ENCODE measurements at places on chromosomes 6 and 20.
A peak's percentile ranks its signal among the peaks of the same experiment; 100 is the strongest.

DNA sequence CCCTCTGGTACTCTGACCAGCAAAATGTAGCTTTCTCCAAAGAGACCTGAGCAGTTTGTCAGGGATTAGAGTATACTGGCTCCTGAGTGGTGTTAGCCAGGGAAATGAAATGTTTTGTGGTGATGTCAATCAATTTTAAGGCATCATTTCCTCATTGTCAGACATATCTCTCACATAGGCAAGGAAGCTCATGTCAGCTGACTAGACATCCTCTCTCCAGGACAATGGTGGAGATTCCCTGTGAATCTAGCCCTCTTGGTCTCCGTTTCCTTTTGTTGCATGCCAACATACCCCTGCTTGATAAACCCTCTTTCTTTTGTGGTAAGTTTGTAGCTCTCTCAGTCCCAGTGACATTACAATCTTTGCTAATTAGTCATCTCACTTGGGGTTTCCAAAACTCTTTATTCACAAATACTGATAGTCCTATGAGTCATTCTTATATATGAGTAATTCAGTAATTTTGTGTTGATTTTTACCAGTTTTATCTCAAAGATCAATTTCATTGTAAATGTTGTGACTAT is 135.6 kb upstream of the PTPRK start:
- DNase-seq, result no peak

DNA sequence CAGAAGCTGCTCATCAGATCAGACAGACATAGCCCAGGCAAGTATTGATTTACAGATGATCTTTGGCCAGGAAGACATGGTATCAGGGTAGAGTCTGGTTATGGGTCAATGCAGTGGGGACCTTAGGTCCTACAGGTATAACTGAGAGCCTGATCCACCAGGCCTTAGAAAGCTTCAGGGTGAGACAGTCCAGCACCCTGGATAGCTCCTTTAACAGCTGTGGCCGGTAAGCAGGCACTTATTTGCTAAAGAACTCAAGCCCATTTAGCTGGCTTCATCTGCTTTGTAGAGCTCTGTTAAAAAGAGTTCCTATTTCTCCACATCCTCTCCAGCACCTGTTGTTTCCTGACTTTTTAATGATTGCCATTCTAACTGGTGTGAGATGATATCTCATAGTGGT is 39.6 kb downstream of the ESR1 start:
- peak; percentile 40 for DNase-seq

DNA sequence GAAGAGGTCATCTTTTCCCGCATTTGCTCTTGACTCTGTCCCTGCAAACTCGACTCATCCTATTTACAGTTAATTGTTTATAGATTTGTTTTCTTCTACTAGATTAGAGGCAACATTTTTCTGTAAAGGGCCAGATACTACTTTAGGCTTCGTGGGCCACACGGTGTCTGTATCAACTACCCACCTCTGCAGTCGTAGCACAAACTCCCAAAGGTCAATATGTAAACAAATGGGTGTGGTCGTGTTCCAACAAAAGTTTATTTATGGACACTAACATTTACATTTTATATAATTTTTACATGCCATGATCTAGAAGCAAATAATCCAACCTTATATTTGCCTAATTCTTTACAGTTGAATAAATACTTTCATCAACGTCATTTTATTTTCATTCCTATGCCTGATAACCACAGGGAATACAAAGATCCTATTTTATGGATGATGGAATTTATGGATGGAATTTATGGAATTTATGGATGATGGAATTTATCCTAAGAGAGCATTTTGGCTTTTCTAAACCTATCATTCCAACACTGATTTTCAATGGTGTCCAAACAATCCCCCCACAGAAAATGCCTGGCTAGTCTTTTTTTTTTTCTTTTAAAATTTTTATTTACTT is 232.8 kb downstream of the MYLK4 start:
- no peak for DNase-seq

- no peak for DNase-seq
Measured at GRCh38 chr6:24963339-24963738, 27.6 kb upstream of the RIPOR2 start.

DNA sequence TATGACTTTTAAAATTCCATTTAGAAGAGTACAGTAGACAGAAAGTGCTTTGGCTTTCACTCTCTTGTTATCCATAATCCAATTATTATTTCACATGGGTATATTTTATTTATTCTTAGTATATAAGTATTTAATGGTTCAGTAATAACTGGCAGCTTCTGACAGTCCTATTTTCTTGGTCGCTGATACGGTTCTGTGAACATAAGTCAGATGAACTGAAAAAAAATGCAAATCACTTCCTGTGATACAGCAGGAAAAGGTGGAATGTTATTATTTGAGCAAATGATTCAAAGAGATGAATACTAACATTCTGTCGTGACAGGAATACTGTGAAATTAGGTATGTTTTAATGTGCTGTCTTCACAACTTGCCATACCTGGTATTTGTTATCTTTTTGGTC is 132.3 kb downstream of the ARHGAP18 start:
- DNase-seq, result no peak

DNA sequence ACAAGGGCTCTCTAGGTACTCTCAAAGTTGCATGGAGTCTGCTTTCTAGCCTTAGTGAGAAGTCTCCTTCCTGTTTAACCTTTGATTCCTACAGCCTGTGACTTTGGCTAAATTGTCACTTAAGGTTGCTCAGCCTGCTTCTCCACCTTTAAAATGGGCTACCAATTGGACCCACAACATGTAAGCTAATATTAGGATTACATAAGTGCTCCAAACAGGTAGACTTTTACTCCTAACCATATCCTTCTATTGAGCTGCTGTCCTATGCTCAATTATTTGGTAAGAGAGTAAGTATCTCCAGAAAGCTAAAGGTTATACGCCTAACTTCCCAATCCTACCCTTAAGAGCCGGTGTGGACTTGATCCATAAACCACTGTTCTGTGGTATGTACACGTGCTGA is 2.9 kb downstream of the PCNA start:
- no peak for DNase-seq

GRCh38 chr6:128657181-128657580 is 136.8 kb upstream of the PTPRK start:
- DNase-seq, result no peak

GRCh38 chr20:33097001-33097400 is 17.6 kb downstream of the BPIFB4 start:
- DNase-seq, result no peak

- DNase-seq, result no peak
Measured at GRCh38 chr6:134962421-134962820, 12.5 kb upstream of the ALDH8A1 start.

- DNase-seq, result no peak
Measured at GRCh38 chr20:14956538-14956937, 619.1 kb upstream of the FLRT3 start.

GRCh38 chr20:4441871-4442270 is 279.8 kb upstream of the PRND start:
- no peak for DNase-seq

DNA sequence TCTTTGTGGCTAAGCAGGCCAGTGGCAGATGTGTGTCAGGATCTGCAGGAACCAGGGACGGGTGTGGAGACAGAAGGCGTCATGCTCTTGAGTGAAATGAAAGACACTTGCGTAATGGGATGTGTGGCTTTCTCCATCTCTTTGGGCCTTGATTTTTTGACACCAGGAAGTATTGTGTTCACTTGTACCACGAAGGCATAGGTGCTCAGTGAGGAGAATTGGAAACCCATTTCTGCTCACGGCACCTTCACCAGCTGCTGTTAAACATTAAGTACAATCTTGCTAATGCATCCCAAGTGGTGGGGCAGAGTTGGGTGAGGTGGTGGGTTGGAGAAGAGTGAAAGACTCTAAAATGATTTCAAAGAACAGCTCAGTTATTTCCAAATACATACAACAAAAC is 30.0 kb downstream of the GJA10 start:
- no peak for DNase-seq

Measured in HEK293T (cell line).